Astrocyte (in vitro differentiated cells and primary cell): ENCODE measurements at places on chromosomes 5 and 9. TPM values are rescaled to one million over a fixed set of nuclear protein-coding genes. Genes with fewer than 3 reads are reported as not detected.

PCDHAC1 gene
- 5.7 and 5.9 TPM in 2 replicates for total RNA-seq

PCDHGB3 gene
- 0.10 and 0.14 TPM in 2 replicates for total RNA-seq

TUSC1 gene
- 1.9 and 2.7 TPM in 2 replicates for total RNA-seq

INSL4 gene
- total RNA-seq: 0.11 TPM in 1 of 2 replicates, not detected in the other

EXOC3 gene
- 36.7 and 37.9 TPM in 2 replicates for total RNA-seq

DNA sequence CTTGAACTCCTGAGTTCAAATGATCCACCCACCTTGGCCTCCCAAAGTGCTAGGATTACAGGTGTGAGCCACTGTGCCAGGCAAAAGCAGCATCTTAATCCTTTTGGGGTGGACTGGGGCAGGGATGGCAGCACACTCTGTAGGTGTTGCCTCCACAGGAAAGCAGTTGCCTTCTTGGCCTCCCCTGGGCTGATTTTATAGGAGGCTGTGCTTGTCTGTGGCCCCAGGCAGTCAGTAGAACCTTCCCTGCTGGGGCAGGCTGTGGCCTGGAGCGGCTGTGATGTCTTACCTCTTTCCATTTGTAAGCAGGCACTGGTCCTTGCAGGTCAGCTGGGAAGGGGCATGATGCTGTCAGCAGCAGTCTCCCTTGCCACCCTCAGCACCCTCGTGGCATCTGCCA, 49.8 kb downstream of the PRRC2B start:
- DNase-seq: no peak

GRCh38 chr5:177507596-177508220, 1.9 kb downstream of the DOK3 start:
- DNase-seq: no peak

GRCh38 chr9:135920256-135920930, 13.0 kb upstream of the CAMSAP1 start:
- DNase-seq: no peak

DNA sequence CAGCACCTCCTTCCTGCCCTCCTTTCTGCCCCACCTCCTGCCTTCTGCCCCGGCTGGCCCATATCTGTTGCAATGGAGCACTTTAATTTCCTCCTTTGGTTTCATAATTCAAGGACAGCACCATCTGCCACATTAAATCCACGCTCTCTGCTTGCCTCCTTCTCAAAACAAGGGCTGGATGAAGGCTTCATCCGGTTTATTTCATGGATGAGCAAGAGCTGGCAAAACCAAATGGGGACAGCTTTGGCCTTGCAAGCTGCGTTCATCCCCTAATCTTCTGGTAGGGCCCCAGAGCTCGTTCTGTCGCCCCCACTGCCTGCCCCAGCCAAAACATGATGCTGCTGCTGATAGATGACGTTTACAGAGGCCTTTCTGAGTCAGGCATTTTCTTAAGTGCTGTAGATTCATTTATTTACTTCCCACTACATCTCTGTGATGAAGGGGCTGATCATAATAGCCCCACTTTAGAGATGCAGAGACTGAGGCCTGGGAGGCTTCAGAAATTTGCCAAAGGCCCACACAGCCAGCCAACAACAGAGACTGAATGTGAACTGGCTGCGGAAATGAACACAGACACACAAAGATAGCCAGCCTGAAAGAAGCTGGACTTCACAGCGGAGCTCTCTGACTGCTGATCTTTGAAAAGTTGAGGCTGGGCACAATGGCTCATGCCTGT, 115.6 kb upstream of the CPEB4 start:
- no peak for DNase-seq

GRCh38 chr9:109471475-109472393, 26.4 kb downstream of the PTPN3 start:
- DNase-seq: no peak
